ENCODE measurements at places on chromosomes 7 and 10.

DNA sequence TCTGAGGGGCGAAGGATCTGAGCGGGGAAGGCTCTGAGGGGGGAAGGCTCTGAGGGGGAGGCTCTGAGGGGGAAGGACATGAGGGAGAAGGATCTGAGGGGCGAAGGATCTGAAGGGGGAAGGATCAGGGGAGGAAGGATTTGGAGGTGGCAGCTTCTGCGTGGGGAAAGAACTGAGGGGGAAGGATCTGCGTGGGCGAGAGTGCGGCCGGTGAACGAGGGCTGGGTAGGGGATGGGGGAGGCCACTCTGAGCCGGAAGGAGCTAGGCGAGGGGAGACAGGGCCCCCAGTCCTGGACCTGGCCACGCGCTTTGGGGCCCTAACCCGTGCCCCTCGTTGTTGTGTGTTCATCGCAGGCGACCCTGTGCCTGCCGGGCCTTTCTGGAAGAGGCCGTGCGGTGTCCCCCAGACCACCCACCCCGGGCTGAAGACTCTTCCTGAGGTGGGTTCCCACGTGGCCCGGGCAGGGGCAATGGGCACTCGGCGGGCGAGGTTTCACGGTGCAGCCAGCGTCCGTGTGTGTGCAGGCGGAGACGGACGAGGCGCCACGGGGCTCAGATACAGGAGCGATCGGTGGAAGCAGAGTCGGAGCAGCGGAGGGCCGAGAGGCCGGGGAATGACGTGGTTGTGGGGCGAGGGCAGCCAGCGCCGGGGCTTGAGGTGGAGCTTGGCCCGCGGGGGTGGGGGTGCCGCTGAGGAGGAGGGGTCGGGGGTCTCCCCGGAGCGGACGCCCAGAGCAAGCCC, 2.0 kb downstream of the CALY start:
- DNase-seq, result no peak

GRCh38 chr7:54330216-54330800, 211.9 kb upstream of the VSTM2A start:
- DNase-seq, result no peak

DNA sequence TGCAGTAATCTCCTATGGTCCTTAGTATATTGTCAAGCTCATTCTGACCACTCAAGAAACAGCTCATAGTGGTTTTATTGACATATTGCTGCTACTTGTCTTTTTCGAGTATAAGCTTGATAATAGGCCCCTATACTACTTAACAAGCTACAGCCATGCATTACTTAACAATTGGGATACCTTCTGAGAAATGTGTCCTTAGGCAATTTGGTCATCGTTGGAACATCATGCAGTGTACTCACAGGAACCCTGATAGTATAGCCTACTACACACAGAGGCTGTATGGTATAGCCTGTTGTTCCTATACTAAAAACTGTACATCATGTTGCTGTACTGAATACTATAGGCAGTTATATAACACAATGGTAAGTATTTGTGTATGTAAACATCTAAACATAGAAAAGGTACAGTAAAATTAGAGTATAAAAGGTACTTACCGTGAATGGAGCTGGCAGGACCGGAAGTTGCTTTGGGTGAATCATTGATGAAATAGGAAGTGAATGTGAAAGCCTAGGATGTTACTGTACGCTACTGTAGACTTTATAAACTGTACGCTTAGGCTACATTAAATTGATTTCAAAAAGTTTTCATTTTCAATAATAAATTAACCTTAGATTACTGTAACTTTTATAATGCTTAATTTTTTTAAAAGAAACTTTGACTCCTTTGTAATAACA, 160.9 kb downstream of the LRRC4 start:
- no peak for DNase-seq

- DNase-seq, result no peak
These were observed 121.9 kb upstream of the RET start for GRCh38 chr10:42954766-42955492.

GRCh38 chr10:93595378-93596161, 5.5 kb downstream of the RBP4 start:
- no peak for DNase-seq

- DNase-seq, result no peak
These were observed 2.9 kb downstream of the GPNMB start for GRCh38 chr7:23249486-23249885.

- DNase-seq, result peak; percentile 46
These were observed 23.9 kb downstream of the OPALIN start for GRCh38 chr10:96334616-96335526.

DNA sequence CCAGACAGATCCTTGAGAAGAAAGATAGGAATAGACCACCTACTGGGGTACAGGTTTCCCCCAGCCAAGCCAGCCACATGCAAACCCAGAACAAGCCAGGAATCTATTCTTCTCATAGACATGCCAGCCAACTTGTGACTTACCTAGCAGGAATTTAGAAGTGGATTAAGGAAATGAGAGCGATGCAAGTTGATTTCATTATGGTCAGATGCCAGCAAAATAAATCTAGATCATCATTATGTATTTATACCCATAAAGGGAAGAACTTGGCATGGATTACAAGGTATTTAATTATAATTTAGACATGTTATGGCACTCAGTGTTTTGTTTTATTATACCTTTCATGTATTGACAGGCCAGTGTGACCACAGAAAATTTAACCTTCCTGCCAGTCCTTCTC, 32.8 kb downstream of the SLC35G1 start:
- no peak for DNase-seq

DNA sequence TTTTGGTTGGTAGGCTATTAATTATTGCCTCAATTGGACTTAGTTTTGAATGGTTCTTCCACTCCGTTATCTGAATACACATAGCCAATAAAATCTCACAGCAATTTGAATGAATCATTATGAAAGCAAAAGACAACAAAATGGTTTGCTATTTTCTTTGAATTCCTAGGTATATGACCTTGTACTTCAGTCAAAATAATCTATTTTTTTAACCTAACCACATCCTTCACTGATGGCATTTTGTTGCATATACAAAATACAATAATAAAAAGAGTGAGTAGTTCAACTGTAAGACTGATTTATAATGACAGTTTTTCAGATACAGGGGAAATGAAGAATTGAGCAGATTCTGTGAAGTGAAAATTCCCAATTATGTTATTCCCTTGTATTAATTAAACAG, 433.1 kb downstream of the HTR7 start:
- DNase-seq, result peak; percentile 59

DNA sequence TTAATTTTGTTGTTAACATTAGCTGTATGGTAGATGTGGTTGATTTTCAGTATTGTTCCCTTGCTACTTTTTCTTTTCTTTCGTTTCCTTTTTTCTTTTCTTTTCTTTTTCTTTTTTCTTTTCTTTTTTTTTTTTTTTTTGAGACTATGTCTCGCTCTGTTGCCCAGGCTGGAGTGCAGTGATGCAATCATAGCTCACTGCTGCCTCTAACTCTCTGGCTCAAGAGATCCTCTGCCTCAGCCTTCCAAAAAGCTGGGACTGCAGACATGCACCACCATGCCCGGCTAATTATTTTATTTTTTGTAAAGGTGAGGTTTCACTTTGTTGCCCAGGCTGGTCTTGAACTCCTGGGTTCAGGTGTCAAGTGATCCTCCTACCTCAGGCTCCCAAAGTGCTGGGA, 14.4 kb downstream of the SLC26A3 start:
- no peak for DNase-seq

DNA sequence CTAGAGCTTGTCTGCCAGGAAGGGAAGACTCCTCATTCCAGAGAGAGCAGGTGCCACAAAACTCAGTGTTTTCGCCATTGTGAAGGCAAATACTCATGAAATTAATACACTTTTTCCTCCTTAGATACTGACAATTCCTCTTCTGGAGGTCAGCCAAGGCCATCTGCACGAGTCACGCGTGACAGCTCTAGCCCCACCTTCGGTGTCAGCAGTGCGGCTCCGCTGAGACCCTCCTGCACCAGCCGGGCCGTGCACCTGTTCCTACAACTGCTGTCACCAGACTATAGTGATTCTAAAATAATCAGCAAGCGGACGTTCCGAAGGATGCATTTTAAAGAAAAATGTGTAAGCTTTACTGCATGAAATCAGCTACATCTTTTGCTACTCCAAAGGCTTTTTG, 127.7 kb downstream of the DIP2C start:
- no peak for DNase-seq
